Iris pigment epithelial cell (primary cell): ENCODE measurements at places on chromosomes 3 and 15.
A peak's percentile ranks its signal among the peaks of the same experiment; 100 is the strongest.

GRCh38 chr15:74858369-74858740, 14.8 kb downstream of the SCAMP2 start:
- DNase-seq = no peak

GRCh38 chr3:63855333-63855940, 8.2 kb downstream of the THOC7 start:
- peak; percentile 22 for DNase-seq

- no peak for DNase-seq
These were observed 131.6 kb upstream of the HACD2 start for GRCh38 chr3:123716411-123716810.

GRCh38 chr3:27287052-27287451, 82.1 kb downstream of the NEK10 start:
- no peak for DNase-seq

DNA sequence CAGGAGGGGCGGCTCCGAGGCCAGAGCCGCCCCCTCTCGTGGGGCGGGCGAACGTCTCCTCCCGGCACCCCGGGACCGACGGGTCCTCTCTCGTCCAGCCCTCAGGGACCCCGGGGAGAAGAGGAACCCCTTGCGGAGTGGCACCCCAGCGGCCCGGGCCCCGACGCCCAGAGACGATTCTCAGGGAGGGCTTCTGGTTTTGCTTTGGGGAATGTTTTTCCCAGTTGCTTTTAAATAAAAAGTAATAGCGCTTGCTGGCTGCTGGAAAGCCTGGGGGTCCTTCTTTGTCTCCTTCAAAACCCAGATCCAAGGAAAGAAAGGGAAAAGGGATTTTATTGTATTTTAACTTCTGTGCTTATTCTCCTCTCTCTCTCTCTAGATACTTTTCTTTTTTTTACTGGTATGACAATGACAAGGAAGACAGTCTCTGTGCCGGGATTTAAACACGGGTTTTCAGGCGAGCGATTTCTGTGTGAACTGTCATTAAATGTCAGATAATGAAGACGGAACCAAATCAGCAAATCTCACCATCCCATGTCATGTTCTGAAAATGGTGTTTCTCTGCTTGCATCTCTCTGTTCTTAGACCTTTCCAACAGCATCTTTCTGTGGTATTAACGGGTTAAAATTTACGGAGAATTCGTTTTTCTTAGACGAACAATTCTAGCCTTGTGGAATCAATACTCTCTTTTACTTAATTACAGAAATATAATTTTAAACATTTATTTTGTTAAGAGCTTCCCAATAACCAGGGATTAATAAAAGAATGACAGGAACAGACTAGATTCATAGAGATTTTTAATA, 530 bp upstream of the PCOLCE2 start:
- no peak for DNase-seq

- DNase-seq = no peak
These were observed 279.0 kb upstream of the EPHA3 start for GRCh38 chr3:88828466-88828865.

- DNase-seq = no peak
These were observed 17.5 kb upstream of the P2RY1 start for GRCh38 chr3:152817400-152817799.

GRCh38 chr3:4447295-4447999, 19.6 kb downstream of the SUMF1 start:
- DNase-seq = no peak

- no peak for DNase-seq
These were observed 116.4 kb upstream of the ARHGEF3 start for GRCh38 chr3:56918111-56918568.

DNA sequence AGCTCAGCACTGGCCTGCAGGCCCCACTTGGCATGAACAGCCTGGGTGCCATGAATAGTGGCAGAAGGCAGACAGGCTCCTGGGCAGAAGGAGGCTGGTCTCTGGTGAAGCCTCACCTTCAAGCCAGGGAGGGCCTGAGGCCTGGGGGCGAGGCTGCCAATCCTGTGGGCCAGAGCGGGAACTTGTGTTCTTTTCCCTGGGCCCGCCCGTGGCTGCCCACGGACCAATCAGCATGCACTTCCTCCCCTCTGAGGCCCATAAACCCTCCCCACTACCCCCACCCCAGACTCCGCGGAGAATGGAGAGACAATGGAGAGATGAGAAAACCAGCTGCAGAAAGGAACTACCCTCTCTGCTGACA, 283.8 kb upstream of the ROBO1 start:
- no peak for DNase-seq

- no peak for DNase-seq
These were observed 14.2 kb upstream of the HOMER2 start for GRCh38 chr15:82966671-82967071.

- DNase-seq = no peak
These were observed 137.1 kb downstream of the PLCH1 start for GRCh38 chr3:155607761-155608160.

- DNase-seq = peak; percentile 59
These were observed 32.2 kb downstream of the SLC24A1 start for GRCh38 chr15:65653801-65654521.

DNA sequence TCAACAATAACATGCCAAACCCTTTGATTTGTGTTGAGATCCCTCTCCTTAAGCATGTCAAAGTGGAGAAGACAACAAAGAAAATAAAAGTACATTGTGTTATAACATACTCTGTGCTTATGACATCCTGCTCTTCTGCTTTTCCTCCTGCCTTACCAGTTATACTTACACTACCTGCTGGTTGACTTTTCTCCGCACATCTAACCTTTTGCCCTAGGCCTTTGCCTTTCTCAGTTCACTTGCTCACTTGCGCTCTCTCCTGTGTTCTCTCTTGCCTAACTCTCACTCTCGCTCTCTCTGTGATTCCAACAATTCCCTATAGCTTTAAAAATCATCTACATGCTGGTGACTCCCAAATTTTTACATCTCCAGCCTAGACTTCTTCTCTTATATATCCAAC, 5.7 kb downstream of the DNAH12 start:
- DNase-seq = no peak

- DNase-seq = no peak
These were observed 15.4 kb downstream of the ALPK3 start for GRCh38 chr15:84832448-84833040.

DNA sequence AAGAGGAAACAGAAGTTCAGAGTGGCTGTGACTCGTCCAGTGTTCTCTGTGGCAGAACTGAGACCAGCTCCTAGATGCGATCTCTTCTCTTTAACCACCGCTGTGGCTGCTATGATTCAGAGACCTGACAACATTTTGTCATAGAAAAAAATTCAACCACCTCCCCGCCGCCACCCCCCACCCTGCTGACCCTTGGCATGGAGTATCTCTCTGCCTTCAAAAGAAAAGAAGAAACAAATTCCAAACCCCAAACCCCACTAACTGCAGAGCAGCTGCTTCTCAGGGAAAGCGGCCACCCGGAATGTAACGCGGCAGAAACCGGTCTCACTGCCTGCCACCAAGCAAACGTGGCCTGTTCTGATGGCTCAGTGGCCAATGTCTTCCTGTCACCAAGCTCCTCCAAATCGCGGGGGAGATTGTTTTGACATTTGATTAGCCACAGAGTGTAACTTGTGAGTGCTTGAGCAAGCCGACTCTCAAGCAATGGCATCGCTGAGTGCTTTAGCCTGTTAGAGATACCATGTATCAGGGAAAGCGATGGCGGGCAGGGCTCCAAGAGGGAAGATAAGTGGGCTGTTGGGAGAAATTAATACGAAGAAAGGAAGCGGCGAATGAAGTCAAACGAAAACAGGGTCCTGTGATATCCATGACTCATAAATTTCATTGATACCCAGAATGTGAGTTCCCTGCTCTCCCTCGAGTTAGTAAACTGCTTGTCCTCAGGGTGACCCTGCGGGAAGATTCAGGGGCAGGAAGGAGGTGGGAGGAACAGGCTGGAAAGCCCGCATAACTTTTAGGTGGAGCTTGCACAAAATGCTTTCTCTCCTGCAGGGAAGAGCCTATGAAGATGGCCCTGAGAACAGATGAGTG, 44.8 kb upstream of the TLE3 start:
- DNase-seq = peak; percentile 94

DNA sequence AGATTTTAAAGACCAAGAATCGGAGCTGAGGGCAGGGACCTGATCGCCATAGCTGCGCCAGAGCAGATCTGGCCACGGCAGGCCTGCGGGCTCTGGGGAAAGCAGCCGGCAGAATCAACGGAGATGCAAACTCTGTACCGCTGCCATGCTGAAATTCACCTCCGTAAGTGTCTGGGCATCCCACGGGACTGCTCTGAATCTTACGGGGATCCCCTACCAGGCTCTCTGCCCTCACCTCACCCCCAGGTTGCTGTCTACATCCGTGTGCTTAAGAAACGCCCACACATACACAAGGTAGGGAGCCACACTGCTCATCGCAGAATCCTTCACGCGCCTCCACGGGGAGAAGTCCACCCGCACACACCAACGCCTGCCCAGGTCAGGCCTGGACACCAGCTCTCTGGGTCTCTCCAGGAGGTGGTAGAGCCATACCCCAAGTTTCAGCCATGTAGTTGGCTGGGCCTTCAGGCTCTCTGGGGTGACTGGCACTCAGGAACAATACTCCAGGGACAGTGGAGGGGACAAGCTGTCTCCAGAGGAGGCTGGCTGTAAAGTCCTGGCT, 33.5 kb downstream of the FAM174B start:
- no peak for DNase-seq

DNA sequence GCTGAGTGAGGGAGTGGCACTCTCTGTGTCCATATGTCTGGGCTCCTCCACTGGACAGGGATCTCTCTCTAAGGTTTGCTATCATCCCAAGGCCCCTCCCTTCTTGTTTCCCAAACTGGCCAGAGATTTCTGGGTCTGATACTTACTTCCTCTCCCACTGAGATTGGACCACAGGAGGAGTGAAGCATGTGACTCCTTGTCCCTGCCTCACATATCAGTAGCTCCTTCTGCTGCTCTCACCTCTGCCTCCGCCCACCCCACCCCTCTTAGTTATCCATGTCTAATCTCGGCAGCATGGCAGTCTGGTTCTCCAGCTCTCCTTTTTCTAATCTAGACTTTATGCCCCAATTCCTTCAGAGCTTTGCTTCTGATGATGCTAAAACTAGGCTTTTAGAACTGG, 223.1 kb downstream of the RPLP1 start:
- DNase-seq = no peak

- no peak for DNase-seq
These were observed 289.1 kb upstream of the AZI2 start for GRCh38 chr3:28637742-28638141.

DNA sequence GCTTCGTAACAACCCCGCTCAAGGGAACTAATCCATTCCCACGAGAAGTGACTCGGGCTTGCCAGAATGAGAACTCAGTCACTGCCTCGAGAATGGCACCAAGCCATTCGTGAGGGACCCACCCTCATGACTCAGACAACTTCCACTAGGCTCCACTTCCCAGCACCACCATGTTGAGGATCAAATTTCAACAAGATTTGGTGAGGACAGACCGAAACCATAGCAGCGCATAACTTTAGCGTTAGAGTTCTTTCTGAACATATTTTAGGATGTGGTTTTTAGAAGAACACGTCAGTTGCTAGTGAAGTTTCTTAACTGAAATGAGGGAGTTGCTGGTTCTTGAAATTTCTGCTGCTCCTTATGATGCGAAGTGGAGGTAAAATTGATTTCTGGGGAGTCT, 13.5 kb downstream of the PTPRG start:
- peak; percentile 100 for DNase-seq

DNA sequence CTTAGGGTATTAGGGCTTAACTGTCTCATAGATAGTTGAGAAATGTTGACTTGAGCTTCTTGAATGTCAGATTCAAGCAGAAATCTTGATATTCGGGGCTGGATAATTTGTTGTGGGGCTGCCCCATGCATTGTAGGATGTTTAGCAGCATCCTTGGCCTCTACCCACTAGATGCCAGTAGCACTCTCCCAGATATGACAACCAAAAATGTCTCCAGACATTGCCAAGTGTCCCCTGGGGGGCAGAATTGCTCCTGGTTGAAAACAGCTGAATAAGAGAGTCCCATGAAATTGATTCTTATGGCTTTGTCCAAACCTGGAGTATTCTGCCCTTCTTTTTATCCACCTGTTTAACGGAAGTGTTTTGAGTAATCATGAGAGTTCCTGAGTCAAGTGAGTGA, 15.9 kb upstream of the LCMT2 start:
- no peak for DNase-seq

- DNase-seq = no peak
These were observed 112.8 kb upstream of the CGNL1 start for GRCh38 chr15:57263520-57263919.

GRCh38 chr15:39931615-39932014, 2.3 kb upstream of the EIF2AK4 start:
- no peak for DNase-seq

GRCh38 chr3:45503904-45504651, 90.5 kb upstream of the LIMD1 start:
- DNase-seq = no peak

GRCh38 chr3:3906171-3906570, 106.9 kb downstream of the LRRN1 start:
- DNase-seq = no peak

DNA sequence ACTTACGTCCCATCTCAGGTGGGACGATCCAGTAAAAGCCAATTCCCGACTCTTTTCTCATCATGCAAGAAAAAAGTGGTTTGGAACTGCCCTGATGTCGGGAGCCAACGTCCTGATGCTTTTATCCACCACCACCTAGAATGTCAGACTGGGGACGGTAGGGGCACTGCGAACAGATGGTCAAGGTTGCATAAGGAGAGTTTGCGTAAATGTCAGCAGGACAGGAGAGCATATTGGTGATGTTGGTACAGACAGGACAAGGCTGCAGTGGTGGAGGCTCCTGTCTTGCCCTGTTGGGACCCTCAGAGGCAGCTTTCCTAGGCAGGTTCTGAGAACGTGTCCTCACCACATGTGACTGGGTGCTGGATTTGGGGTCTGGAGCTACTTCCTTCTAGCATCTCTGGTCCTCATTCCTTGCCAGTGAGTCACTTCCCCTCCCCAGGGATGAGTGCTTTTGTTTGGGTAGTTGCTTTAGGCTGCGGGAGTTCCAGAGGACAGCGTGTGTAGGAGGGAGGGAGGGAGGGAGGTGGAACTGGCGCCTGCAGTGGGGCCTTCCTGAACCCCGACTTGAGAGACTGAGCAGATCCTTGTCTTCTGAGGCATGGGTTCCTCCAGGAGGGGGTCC, 21.0 kb downstream of the THSD4 start:
- peak; percentile 86 for DNase-seq

DNA sequence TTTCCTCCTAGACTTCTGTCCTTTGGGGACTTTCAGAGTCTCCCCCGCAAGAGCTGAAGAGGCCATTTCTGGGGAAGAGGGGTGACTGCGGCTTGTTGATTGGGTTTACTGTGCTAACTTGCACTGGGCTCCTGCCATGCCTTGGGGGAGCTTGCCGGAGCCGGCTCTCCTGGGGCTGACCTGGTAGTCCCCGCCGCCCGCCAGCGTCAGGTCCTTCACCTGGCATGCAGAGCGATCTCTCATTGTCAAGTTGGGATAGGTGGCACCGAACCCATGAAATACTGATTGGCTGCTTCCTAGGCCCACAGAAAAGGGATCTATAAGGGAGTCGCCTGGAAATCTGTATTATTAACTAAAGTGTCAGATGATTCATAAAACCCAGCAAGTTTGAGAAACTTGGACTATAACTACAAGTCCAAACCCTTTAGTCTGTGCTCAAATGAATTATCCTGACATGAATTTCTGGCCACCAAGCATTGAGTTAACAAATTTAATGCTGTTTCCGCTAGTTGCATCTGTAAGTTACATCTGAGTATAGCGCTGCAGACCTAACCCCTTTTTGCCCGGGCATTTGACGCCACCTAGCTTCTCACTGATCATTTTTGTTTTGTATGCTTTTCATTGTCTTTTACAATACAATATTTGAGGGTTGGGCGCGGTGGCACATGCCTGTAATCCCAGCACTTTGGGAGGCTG, 607 bp upstream of the IMP3 start:
- DNase-seq = peak; percentile 49
